ENCODE measurements at places on chromosomes 13 and 19. TPM values are rescaled to one million over a fixed set of nuclear protein-coding genes. Genes with fewer than 3 reads are reported as not detected.

DNA sequence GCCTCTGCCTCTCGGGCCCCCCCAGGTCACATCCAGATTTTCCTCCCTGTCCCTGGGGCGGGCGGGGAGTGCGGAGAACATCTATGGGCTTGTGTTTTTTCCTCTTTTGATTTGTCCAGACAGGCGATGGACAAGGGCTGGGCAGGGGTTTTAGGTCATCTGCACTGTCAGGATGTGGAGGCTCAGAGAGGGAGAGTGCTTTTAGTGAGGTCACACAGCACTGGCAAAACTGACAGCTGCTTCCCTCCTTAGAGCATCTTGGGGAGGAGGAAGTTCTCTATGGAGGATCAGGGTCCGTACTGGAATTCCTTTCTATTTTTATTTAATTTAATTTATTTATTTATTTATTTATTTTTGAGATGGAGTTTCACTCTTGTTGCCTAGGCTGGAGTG lies 38.9 kb downstream of the NFIC start:
- DNase-seq = no peak

- no peak for DNase-seq
Observed at GRCh38 chr13:102645701-102646100, 48.9 kb downstream of the TPP2 start.

Gene RFPL4AL1
- not detected for total RNA-seq

DNA sequence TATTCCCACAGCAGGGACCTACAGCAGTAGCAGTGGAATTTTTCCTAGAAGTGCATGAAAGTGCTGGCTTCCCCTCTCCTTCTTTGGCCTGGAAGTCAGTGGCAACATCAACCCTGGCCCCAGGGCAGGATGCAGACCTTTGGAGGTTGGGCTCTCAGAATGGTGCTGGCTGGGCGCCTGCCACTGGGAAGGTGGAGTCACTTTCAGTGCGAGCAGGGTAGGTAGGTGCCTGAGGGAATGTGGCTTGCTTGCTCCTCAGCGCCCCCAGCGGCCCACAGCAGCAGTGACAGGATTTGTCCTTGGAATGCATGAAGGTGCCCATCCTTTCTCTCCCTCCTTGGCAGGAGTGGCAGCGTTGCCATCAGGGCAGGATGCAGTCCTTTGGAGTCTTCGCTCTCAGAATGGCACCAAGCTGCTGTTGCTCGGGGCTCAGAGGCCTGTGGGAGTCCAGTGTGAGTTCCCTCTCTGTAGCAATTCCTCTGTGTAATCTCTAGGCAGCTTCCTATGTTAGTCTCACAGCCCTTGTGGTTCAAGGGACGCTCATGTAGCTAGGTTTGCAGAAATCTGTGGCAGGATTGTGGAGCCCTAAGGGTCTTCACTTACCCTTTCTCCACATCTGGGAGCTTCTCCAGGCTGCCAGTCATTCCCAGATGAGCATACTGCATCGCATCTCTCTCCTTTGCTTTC lies 354.4 kb upstream of the DACH1 start:
- peak; percentile 17 for DNase-seq

- no peak for DNase-seq
Observed at GRCh38 chr19:821231-821824, 427 bp downstream of the PLPPR3 start.

- DNase-seq = no peak
Observed at GRCh38 chr13:86765462-86765861, 905.7 kb upstream of the SLITRK5 start.

Gene KRTDAP
- total RNA-seq = not detected

Gene RYR1
- total RNA-seq = 0.54 TPM

Gene MUC16
- total RNA-seq = not detected

GRCh38 chr13:46345866-46346265 lies 41.2 kb downstream of the RUBCNL start:
- no peak for DNase-seq

DNA sequence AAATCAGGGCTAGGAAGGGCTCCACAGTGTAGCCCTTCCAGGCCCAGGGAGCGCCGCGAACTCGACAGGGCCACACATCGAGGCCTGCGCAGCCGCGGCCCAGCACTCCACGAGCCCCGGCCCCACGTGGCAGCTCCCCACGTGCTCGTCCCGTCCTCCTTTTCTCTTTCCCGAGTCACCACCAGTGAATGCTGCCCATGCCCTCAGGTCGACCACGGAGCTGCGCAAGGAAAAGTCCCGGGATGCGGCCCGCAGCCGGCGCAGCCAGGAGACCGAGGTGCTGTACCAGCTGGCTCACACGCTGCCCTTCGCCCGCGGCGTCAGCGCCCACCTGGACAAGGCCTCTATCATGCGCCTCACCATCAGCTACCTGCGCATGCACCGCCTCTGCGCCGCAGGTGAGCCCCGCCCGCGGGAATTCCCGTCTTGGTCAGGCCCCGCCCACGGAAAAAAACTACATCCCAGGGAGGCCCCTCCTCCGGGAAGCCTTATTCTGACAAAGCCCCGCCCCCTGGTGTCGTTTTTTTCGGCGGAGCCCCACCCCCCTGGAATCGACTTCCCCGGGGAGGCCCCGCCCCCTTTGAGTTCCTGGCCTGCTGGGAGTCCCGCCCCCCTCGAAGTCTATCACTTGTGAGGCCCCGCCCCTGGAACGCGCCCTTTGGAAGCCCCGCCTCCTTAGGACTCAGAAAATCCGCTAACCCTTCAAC lies 7.0 kb downstream of the HIF3A start:
- DNase-seq = peak; percentile 71

DNA sequence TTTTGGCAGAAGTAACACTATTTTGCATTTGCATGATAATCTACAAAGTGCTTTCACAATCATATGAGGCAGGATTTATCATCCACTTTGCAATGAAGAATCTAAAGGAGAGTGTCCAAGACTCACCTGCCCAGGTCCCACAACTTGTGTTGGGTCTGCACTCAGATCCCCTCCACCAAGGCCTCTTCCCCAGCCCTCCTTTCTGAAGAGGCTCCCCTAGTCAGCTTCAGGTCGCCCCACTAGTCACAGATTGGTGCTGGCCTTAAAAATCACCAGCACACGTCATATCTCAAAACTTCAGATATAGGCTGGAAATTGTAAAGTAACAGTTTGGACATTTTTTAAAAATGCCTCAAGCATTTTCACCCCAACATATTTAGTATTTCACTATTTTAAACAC lies 17.5 kb downstream of the ATP7B start:
- DNase-seq = no peak

DNA sequence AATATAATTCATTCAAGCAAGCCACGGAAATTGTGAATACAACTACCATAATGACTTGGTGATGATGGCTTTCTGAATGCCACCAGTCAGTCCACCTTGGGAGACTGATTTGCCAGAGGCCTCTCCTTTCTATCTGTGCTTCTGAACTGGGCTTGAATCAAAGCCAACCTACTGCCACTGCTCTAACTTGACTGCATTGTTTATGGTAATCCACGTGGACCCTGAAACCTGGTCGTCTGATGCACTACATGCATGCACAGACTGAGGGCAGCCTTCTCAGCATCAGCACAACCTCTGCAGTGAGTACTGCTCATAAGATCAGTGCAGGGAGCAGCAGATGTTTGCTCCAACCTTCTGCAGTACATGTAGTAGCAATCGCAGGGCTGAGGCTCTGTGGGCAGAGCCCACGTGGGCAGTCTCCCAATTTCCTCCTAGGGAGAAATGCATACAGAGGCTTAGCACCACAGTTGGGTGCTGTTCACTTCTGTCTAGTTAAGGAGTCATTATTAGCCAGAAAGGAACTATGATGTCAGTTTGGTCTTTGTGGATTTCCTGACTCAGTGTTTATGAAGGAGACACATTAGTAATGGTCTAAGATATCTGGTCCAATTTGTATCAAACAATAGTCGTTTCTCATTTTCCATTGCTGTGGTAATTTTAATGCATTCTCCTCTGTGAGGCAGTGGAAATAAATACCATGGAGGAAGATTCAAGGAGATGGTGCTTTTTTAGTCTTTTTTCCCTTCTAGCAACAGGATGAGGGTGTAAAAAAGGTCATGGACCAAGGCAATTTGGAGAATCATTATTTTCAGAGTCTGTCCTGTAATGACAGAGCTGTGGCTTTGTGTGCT lies 82.5 kb downstream of the AKAP11 start:
- DNase-seq = no peak

Gene KIR3DL2
- total RNA-seq = not detected

DNA sequence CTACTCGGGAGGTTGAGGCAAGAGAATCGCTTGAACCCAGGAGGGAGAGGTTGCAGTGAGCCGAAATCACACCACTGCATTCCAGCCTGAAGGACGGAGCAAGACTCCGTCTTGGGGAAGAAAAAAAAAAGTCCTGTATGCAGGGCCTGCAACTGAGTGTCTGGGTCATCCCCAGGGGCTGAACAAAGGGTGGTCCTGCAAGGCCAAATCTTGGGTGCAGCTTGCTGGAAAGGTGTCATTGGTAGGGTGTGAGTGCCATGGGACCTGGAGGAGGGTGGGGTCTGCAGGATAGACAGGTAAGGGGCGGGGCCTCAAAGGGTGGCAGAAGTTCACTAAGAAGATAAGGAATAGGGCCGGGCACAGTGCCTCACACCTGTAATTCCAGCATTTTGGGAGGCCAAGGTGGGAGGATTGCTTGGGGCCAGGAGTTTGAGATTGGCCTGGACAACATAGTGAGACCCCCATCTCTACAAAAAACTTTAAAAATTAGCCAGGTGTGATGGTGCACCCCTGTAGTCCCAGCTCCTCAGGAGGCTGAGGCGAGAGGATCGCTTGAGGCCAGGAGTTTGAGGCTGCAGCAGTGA lies 31.5 kb downstream of the ZSWIM4 start:
- DNase-seq = no peak

Gene SOX1
- not detected for total RNA-seq

Gene ZNF382
- total RNA-seq = 1.0 TPM

Gene FXYD5
- total RNA-seq = 18.2 TPM

DNA sequence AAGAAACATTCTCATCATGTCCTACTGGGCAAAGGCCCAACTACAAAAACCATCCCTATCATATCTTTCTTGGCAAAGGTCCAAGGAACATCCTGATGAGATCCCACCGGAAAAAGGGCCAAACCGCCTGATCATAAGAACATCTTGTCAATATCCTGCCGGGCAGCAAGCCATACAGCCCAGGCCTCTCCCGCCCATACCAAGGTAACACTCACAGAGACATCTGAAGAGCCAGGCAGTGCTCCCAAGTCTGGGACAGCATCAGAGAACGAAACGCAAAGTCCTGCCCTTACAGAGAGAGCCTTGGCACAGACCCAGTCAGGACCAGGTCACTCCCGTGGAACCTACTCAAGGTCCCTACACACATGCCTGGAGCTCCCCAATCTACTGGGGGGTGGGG lies 18.5 kb upstream of the ZNF331 start:
- DNase-seq = peak; percentile 48

DNA sequence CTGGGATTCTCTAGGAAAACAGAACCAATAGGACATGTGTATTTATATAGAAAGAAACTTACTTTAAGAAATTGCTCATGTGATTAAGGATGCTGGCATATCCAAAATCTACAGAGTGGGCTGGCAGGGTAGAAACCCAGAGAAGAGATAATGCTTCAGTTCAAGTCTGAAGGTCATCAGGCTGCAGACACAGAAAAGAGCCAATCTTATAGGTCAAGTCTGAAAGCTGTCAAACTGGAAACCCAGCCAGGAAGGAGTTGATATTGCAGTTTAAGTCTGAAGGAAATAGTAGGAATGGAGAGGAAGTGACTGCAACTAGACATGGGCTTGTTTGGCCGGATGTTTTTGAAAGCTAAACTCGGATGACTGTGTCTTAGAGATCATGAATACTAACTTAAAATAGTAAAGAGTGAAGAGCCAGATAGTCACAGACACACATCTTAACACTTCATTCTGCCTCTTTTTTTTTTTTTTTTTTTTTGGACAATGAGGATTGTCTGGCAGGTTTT lies 125.3 kb upstream of the GPC6 start:
- no peak for DNase-seq

Gene FPR3
- total RNA-seq = 3.8 TPM

DNA sequence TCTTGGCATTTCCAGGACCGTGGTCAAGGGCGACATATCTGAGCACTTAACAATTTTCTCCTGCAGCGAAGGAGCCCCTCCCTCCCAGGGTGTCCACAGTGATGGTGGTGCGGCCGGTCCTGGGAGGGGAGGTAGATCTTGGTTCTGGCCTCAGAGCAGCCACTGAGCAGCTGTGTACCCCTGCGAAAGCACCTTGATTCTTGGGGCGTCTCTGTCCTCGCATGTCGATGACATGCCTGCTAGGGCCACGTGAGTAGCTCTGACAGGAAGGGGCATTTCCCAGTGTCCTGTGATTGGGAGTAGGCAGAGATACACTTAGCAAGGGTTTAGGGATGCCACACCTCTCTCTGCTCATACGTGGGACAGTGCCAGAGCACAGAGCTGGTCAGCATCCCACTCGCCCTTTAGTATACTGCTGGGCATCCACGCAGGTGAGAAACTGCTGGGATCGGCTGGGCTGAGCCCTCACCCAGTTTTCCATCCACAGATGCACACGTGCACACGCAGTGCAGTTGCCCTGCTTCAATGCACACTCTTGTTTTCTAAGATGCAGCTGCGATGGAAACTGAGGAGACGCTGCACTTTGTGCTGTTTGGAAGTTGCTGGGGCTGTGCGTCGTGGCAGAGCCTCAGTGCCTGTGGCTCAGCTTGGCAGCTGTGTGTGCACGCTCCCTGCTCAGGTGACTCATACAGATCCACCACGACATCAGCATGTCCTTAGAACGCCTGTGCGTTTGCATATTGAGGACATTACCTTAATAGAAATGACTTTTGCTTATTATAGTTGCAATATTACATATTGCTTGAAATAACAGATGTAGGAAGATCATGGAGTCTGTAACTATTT lies 66.8 kb downstream of the TEX29 start:
- peak; percentile 19 for DNase-seq

DNA sequence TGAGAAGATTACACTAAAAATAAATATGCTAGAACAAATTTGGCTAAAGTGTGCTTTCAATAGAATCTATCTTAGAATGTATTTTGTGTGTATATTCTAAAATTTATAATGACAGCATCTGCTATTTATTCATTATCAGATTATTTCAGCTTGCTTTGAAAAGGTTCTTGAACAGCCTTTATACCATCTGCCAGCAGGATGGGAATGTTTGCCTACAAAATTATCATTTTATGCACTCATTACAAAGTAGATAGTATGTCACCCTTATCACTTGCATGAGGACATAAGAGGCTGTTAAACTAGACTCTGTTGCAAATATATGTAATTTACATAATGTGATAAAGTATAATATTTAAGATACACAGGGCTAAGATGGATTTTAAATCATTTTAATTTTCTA lies 1286.9 kb upstream of the PCDH20 start:
- DNase-seq = no peak

- DNase-seq = no peak
Observed at GRCh38 chr13:25179832-25180774, 8.0 kb upstream of the AMER2 start.

GRCh38 chr19:35037716-35038622 lies 3.6 kb upstream of the HPN start:
- no peak for DNase-seq

- no peak for DNase-seq
Observed at GRCh38 chr19:15101479-15102082, 5.6 kb upstream of the SYDE1 start.

GRCh38 chr19:16970821-16971220 lies 55.8 kb downstream of the CPAMD8 start:
- no peak for DNase-seq
